ENCODE measurements at places on chromosomes 12 and 14.

DNA sequence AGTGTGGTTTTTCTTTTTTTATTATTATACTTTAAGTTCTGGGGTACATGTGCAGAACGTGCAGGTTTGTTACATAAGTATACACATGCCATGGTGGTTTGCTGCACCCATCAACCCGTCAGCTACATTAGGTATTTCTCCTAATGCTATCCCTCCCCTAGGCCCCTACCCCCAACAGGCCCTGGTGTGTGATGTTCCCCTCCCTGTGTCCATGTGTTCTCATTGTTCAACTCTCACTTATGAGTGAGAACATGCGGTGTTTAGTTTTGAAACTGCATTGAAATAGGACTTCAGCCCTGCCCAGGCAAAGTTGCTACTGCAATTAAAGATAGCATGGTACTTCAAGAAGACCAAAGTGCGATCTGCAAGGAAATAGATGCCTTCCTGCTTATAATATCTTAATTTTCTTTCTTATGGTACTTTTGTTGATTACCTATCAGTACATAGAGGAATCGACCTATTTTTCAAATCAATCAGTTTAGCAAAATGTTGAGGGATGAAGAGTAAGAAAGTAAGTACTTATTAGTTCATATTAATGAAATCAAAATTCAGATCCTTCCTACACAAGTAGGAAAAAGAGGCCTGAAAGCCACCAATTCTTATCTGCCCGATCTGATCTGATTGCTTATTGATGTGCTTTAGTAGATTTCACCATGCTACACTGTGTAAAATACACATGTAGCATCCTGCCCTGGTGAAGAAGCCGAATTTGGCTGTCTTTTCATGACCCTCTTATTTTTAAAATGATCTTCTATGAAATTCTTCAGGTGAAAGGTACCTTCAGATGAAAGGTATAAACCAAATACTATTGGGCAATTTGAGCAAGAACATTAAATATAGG lies 1.6 kb downstream of the LTA4H start:
- DNase-seq = no peak

- no peak for DNase-seq
Measured at GRCh38 chr14:60622210-60622916, 26.9 kb downstream of the SIX1 start.

- DNase-seq = no peak
Measured at GRCh38 chr12:114063435-114063834, 97.3 kb upstream of the RBM19 start.

- no peak for DNase-seq
Measured at GRCh38 chr12:57717846-57718640, 20.5 kb downstream of the AGAP2 start.

GRCh38 chr14:20580242-20580641 lies 7.6 kb downstream of the RNASE11 start:
- DNase-seq = no peak

GRCh38 chr12:87756721-87757120 lies 272.5 kb downstream of the C12orf50 start:
- no peak for DNase-seq

- DNase-seq = no peak
Measured at GRCh38 chr14:52220924-52221811, 46.3 kb upstream of the PTGDR start.

- no peak for DNase-seq
Measured at GRCh38 chr14:28785096-28785952, 18.7 kb downstream of the FOXG1 start.

GRCh38 chr14:67955261-67955660 lies 135.7 kb downstream of the RAD51B start:
- DNase-seq = no peak

- DNase-seq = no peak
Measured at GRCh38 chr14:34297786-34298520, 164.1 kb downstream of the SPTSSA start.

DNA sequence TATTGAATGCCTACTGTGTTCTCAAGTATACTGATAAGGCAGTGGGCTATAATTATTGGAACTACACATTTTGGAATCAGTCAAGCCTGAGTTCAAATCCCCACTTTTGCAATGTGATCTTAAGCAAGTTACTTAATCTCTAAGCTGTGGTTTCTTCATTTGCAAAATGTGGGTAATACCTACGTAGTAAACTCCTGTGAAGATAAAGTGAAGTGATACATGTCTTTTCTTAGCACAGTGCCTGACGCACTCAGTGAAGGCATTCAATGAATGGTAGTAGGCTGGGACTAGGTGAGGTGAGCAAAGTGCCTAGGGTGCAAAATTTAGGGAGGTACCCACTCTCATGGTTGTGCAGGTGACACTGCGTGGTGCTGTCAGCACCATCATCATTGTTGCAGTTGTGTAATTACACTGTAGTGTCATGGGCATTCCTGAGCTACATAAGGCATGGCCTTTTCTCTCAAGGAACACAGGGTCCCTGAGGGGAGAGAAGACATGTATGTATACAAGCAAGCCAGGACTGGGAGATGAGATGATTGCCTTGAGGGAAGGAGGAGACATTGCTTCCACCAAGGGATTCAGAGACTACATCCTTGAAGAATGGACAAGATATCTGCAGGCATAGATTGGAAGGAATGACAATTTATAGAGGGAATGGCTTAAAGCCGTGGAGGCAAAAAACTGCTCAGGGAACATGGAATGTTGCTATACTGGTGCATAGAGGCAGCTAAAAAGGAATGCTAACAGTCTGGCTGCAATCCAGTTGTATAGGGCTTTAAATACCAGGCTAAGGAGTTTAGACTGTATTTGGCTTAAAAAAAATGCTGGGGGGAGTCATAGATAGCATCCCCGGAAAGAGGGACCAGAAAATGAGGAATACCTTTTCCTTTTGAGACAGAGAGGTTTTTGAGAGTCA lies 129.2 kb upstream of the ARHGAP5 start:
- no peak for DNase-seq

DNA sequence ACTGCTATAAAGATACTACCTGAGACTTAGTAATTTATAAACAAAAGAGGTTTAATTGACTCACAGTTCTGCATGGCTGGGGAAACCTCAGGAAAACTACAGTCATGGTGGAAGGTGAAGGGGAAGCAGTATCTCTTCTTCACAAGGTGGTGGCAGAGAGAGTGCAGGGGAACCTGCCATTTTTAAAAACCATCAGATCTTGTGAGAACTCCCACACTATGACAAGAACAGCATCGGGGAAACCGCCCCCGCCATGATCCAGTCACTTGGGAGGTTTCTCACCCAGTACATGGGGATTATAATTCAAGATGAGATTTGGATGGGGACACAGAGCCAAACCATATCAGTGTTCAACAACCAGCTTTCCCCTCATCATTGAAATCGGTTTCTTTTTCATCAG lies 49.9 kb downstream of the AEBP2 start:
- no peak for DNase-seq

GRCh38 chr14:27366596-27366995 lies 768.8 kb upstream of the NOVA1 start:
- DNase-seq = no peak

DNA sequence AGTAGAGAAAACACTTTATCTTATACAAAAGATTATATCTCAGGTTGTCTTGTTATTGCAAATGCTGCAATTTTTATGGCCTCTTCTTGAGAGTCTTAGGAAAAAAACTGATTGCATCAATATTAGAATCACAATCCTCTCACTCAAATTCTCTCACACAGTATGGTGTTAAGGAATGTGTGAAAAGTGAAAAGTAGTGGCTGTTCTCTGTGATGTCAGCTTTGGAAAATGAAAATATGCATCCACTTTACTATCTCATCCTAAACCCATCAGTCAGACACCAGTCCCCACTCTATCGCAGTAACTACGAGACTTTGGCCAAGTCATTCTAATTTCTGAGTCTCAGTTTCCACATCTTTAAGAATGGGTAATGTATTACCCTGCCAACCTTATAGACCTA lies 32.6 kb upstream of the NTF3 start:
- no peak for DNase-seq

GRCh38 chr14:38982278-38982677 lies 120.8 kb downstream of the SEC23A start:
- DNase-seq = no peak

GRCh38 chr12:96196781-96197180 lies 2.6 kb downstream of the ELK3 start:
- no peak for DNase-seq

GRCh38 chr12:27924350-27925135 lies 48.0 kb downstream of the PTHLH start:
- DNase-seq = no peak

DNA sequence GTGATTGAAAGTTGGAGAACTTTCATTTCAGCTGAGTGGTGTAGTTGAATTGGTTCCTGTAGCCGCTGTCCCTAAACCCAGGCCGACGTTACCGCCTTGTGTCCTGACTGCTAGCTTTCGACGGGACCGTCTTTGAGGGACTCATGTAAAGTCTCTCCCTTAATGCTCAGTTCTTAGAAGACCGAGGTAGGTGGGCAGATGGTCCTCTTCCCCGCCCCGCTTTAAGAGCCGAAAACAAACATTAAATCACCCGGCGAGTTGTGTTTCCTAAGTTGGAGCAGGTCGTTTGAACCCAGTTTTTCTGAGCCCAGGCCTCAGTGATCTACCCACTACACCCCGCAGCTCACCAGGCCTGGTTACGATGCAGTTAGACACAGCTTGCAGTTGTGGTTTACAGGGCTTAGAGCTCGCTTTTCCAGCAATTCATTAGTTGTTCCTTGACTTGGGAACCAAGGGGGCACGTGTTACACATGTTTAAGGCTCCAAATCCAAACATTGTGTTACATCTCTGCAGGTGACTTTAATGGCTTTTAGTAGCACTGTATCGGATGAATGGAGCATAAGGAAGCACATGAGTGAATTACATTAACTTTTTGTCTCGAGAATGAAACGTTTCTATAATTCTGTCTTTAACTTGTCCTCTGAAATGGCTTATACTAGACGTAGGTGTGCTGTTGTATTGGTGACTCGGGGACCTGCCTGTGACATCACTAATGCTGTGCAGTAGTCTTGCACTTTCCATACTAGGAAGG lies 790 bp downstream of the NEDD1 start:
- no peak for DNase-seq

- DNase-seq = no peak
Measured at GRCh38 chr12:18074001-18074400, 16.0 kb downstream of the RERGL start.

GRCh38 chr12:66280561-66280960 lies 21.7 kb upstream of the HELB start:
- DNase-seq = no peak

DNA sequence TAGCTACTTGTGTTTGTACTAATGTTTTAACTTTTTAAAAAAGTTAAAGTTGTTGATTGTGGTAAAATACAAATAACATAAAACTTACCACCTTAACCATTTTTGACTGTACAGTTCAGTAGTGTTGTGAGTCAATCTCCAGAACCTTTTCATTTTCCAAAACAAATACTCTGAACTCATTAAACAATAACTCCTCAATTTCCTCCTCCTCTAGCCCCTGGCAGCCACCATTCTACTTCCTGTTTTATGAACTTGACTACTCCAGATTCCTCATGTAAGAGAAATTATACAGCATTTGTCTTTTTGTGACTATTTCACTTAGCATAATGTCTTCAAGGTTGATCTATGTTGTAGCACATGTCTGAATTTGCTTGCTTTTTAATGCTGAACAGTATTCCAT lies 299.1 kb upstream of the AMIGO2 start:
- DNase-seq = no peak

DNA sequence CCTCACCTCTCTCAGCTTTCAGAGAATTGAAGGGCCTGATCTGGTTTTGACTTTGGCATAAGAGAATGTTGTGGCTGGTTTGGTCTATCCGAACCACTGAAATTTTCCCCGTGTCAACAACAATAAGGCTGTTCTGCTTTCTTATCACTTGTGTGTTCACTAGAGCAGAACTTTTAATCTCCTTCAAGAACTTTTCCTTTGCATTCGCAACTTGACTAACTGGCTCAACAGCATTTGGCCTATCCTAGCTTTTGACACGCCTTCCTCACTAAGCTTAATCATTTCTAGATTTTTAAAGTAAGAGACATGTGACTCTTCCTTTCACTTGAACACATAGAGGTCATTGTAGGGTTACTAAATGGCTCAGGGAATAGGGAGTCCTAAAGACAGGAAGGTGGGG lies 25.9 kb upstream of the EDDM3A start:
- DNase-seq = no peak

- DNase-seq = no peak
Measured at GRCh38 chr14:65369560-65369959, 43.0 kb upstream of the FUT8 start.

DNA sequence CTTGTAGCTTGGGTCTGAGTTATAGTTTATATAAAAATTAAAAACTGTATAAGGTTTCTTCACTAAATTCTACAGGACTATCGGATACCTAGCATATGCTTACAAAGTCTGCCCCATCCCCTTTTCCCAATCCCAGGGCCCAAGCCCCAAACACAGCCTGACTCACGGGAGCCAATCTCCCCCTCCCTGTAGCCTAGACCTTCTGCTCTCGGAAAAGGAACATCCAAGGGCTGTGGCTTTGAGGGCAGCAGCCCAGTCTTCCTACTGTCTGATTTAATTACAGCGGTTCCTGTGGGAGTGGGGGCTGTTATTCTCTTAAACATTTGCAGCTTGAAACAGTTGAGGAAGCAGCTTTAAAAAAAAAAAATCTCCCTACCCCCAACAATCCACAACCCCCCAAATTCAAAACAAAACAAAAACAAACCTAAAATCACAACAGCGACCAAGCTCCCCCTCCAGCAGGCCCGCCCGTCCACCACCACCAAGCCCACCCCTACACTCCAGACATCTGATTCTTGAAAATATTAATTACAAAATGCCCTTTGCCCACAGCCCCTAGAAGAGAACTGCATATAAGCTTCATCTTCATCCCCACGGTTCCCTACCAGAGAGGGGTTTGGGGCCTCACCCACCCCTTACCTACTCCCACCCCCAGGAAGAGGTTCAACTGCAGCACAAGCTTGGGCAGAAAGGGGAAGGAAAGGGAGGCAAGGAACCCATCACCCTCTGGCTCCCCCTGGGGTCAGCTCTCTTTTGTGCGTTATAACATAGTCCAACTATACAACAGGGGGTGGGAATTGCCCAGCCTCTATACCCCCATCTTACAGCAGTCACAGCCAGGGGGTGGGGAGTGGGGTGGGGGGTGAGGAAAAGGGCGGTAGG lies 1.1 kb upstream of the PRKAG1 start:
- no peak for DNase-seq

DNA sequence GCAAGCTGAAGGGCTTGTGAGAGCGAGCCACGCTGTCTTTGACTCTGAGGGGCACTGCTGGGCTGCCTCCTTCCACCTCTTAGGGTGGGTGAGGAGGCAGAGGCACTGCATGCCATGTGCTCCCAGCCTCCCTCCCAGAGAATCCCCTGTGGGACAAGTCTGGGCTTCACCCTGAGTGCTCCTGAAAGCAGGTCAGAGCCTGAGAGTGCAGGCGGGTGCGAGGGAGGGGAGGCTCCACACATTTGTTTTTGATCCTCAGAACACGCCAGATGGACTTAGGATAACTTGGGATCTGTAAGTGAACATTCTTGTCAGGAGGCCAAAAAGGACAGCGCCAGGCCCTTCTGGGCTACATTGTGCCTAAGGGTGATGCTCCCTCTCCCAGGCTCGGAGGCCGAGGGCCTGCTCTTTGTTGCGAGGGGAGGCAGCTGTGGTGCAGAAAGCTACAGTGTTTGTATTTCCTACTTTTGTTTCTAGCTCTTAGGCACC lies 155.4 kb downstream of the TMX1 start:
- no peak for DNase-seq

Data from stimulated activated CD4-positive, alpha-beta T cell treated with anti-CD3 and anti-CD28 coated beads, Interleukin-4, amount 100 ng/mL, for 48 hours (primary cell).